Substantia nigra (tissue), 51 donors: ENCODE measurements at places on chromosomes 5 and 9.
A peak's percentile ranks its signal among the peaks of the same experiment; 100 is the strongest.

DNA sequence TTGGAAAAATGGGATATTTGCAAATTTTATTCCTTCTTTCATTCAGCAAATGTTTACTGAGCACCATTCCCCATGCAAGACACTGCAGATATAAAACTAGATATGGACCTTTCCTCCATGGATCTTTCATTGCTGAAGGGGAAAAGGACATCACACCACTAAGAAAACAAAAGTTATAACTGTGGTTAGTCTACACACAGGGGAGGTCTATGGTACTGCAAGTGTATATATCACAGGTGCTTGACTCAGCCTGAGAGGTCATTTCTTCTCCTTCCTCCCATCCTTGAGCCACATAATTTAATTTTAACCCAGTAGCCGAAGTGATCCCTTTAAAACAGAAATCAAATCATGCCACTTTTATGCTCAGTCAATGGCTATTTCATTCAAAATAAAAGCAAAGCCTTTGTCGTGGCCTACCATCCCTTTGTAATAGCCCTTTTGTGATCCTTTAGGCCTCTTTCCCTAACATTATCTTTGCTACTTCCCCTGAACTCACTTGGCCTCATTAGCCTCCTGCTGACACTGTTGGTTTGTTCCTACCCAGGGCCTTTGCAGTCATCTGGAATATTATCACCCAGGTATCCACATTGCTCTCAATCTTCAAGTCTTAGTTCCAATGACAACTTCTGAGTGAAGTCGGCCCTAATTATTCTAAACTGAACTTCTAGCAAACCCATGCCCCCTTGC is 213.2 kb downstream of the GABRB2 start:
- no peak for DNase-seq

DNA sequence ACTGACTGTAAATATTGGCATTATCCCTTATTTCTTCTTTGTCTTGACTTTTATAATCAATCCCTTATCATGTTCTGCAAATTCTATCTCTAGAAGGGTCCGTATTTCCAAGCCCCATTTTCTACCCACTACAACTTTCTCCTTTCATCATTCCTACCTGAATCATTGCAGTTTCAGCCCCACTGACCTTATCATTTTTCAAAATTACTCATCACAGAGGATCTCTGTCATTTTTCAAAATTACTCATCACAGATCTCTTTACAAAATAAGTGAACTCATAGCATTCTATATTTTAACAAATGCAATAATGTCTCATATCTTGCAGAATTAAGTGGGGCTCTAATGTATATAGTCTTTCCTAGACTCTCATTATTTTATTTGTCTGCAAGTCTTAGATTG is 256.9 kb upstream of the COX7C start:
- DNase-seq: no peak

DNA sequence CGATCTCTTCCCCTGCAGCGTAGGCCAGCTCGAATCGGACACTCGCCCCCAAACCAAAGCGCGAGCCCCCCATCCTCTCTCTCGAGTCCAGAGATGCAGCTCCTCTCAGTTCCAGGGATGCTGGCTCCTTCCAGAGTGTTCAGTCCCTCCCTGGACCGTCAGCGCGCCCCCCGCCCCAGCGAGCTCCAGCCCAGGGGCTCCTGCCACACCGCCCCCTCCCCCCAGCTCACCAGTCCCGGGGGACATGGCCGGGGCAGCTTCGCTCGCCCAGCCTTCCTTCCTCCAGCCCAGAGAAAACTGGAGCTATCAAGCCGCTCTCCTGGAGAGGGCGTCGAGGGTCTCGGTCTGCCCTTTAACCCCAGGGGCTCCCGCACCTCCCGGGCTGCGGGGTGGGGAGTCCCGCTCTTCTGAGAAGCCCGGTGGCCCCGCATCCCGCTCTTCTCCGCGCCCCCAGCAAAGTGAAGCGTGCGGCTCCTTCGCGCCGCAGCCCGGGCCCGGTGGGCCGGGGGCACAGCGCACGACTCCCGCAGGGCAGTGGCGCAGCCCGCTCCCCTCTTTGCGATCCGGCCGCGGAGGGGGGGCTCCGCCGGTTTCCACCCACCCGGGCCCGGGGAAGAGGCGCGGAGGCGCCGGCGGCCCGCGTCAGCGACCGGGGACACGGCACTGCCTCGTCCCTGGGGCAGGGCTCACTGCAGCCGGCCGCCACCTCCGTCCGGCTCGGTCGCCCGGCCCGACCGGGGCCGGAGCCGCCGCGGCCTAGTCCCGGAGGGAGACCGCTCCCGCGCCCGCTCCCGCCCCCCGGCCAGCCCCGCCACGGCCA is 587 bp downstream of the MIER3 start:
- no peak for DNase-seq

DNA sequence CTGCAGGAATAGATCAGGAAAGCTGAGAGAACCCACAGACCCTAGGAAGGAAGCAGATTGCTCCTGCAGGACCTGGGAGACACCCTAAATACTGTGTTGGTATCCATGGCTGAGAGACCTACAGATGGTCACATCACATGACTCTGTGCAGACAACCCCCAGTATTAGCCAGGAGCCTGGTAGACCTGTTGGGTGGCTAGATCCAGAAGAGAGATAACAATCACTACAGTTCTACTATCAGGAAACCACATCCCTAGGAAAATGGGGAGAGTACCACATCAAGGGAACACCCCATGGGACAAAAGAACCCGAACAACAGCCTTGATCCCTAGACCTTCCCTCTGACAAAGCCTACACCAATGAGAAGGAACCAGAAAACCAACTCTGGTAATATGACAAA is 24.2 kb upstream of the MELK start:
- no peak for DNase-seq

- DNase-seq: no peak
These were observed 38.0 kb downstream of the CREBRF start for GRCh38 chr5:173094012-173094661.

GRCh38 chr5:148952097-148952867 is 110.6 kb downstream of the SH3TC2 start:
- no peak for DNase-seq

DNA sequence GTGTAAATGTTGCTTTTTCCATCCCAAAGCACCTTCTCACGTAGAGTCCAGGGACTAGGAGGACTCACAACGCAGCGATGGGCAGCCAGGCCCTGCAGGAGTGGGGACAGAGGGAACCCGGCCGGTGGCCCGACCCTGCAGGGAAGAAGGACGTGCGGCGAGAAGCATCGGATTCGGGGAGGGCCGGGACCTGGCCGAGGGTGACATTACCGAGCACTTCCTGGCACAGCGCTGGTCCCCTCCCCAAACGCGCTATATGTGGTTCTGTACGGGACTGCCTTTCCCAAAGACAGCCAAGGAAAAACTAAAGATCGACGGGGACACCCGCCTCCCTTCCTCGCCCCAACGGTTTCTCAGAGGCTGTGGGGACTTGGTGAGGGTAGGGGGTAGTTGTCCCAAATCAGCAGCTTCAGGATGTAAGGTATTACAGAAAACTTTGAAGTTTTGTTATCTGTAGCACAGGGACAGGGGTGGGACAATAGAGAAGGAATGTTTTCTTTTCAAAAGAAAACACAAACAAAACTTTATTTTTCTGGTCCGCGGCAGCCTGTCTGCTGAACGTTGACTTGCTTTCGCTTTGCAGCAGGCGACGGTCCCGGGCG is 887 bp upstream of the MAP3K1 start:
- DNase-seq: no peak

- no peak for DNase-seq
These were observed 389.9 kb upstream of the PTPRD start for GRCh38 chr9:11002705-11003104.

GRCh38 chr5:103373597-103374472 is 115.3 kb downstream of the MACIR start:
- no peak for DNase-seq

DNA sequence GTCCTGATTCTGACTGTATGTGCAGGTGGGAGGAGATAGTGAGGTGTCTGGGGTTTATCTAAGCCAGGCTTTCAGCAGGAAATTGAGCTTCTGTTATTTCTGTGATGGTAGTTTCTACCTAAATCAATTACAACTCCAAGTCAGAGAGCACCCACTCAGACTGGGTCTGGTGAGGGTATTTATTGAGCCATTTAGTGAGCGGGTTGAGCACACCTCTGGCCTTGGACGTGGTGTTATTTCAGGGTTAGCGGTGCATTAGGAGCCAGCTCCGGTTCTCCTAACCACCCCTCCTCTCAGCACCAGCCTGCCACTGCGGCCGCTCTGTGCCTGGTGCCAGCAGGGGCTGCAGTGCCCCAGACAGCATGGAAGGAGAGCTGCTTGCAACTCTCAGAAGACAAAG is 238.9 kb downstream of the CACNA1B start:
- DNase-seq: no peak

GRCh38 chr5:35830587-35830986 is 26.1 kb upstream of the IL7R start:
- DNase-seq: no peak

- DNase-seq: no peak
These were observed 173.9 kb downstream of the WDR70 start for GRCh38 chr5:37552770-37553719.

DNA sequence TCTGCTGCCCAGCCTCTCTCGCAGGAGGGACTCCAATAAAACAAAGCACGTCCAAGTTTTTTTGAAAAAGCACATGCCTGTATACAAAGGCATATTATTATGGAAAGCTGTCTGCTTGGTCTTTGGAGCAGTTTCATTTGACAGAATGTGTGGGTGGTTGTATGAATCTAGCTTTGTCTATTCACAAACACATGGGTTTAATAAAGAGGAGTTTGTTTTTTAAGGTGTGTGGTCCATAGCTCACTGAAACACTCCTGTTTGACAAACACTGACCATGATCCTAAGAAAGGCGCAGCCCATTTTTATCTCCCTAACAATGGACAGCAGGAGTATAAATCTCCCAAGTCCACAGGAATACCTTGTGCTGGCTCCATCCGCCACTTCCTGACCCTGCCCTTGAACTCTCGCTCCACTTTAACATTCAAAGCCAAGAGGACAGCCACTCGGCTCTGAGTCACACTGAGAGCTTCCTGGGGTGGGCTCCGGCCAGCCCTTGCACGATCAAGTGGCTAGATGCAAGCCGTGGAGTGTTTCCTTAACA is 371.9 kb downstream of the EBF1 start:
- no peak for DNase-seq

GRCh38 chr5:113213551-113214425 is 221.0 kb downstream of the TSSK1B start:
- peak; percentile 67 for DNase-seq

DNA sequence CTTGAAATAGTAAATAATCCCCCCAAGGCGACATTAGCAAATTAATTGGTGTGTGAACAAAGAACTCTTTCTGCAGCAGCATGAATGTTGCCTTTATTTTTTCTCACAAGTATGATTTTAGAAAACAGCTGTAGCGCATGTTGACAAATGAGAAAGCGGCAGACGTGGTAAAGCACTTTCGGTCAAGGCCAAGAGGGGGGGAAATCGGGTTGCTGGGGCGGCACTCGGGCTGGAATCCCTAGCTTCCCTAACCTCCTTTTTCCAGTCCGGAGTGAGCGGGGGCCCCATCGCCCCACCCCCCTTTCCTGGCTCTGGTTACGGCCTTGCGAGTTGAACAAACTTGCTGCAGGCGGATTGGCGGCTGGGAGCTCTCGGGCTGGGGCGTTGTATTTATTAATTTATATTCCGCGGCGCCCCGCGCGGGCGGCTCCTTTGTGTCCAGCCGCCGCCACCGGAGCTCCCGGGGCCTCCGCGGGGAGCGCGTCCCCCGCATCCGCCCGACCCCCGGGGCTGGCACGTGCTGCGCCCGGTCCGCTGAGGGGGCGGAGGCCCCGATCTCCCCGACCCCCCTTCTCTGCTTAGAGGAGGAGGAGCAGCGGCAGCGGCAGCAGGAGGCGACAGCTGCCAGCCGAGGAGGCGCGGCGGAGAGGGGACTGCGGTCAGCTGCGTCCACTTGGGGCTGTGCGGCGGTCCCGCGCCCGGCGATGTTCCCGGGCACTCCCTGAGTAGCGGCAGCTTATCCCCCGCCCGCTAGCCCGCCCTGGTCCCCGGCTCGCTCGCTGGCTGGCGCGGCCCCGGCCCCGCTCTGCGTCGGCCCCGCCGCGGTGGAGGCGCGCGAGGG is at the start of gene RHOBTB3:
RHOBTB3 (plus strand) TSS at position 607 of the 841 bp plus-strand sequence. CDS start 347 bp downstream, outside the sequence.
- peak; percentile 76 for DNase-seq
